Fibroblast of pulmonary artery (primary cell): ENCODE measurements at places on chromosomes 1 and 21.

GRCh38 chr1:2632561-2633361, at the start of gene MMEL1:
Gene MMEL1, minus strand, starts transcription at chr1:2633016. Its CDS starts 3,532 bp downstream, at chr1:2629484.
- DNase-seq, result no peak

DNA sequence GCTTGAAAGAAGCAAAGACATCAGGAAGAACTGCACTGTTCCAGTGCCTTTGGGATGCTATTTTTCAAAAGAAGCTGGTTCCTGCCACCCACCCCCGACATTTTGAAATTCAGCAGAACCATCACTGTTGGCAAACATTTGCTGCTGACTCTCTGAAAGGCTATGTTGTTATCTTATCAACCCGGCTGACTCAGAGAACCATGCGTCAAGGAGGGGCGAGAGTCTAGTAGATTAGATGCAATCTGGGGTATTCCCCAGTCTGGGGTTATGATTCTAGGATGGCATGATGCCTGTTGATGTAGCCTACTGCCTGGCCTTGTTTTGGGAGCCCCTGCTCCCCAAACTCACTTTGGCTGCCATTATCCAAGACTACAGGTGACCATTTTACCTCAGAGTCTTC, 267.8 kb upstream of the RUNX1 start:
- DNase-seq, result peak; percentile 78

- peak; percentile 10 for DNase-seq
Observed at GRCh38 chr1:53617382-53617781, 121.6 kb downstream of the GLIS1 start.

- DNase-seq, result no peak
Observed at GRCh38 chr1:116002781-116003420, 26.6 kb downstream of the SLC22A15 start.

GRCh38 chr1:206787891-206788290, 15.6 kb upstream of the IL10 start:
- no peak for DNase-seq

DNA sequence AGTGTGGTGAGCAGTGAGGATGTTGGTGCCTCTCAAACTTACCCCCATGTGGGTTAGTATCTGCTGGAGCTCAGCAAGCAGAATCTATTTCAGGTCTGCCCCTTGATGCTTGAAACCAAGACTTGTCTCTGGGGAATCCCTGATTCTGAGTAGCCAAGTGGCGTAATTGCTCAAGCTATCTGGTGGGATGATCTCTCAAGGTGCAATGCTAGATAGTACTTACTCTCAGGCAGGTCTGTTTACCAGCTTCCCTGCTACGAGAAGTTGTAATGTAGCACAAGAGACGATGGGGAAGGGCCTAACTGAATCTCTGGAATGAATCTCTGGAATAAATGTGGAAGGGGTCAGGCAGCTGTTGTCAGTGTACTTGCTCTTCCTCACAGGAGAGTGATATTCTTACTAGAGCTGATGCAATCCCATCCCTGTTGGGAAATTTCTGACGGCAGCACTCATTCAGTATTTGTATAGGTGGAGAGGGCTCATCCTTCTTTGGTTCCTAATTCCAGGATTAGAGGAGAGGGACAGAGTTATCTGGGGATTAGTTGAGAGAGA, 65.4 kb downstream of the MACF1 start:
- peak; percentile 71 for DNase-seq

GRCh38 chr1:243341074-243341473, 85.2 kb downstream of the SDCCAG8 start:
- peak; percentile 21 for DNase-seq

GRCh38 chr1:227330279-227331076, 12.2 kb upstream of the CDC42BPA start:
- DNase-seq, result no peak

GRCh38 chr1:24562625-24563024, 6.7 kb downstream of the NCMAP start:
- DNase-seq, result no peak

- no peak for DNase-seq
Observed at GRCh38 chr1:63973005-63973419, 199.2 kb downstream of the ROR1 start.

DNA sequence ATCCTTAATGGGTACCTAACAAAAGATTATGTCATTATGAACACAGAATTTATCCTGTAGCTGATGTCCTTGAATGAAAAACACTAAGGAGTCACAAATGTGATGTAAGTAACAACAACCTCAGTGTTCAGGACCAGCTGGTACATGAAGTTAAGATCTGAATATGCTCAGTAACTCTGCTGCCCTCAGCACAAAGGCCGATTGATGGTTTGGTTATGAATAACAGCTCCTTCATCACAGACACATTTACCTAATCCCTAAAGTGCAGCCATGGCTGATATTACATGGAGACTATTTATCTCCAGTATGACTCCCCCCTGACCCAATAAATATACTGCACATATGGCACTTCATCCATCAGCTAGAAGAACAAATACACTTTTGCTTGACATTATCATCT, 75.2 kb downstream of the PLPPR5 start:
- no peak for DNase-seq

GRCh38 chr1:43275826-43276620, 6.2 kb downstream of the TMEM125 start:
- DNase-seq, result no peak

- DNase-seq, result no peak
Observed at GRCh38 chr1:2990376-2991115, 30.7 kb upstream of the ACTRT2 start.

DNA sequence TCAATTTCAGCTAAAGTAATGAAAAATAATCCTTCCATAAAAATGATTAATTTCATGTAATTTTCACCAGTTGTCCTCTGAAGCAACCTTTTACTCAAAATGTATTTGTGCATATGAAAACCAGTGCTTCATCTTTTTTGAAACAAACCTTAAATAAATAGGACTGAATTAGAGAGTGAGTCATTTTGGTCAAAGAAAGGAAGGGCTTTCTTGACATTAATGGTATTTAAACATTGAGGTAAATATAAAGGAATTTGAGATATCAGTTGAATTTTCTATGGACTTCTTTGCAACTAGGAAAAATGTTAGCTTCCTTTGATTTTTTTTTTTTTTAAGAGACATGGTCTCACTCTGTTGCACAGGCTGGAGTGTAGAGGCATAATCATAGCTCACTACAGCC, 38.7 kb downstream of the SNX7 start:
- peak; percentile 3 for DNase-seq

DNA sequence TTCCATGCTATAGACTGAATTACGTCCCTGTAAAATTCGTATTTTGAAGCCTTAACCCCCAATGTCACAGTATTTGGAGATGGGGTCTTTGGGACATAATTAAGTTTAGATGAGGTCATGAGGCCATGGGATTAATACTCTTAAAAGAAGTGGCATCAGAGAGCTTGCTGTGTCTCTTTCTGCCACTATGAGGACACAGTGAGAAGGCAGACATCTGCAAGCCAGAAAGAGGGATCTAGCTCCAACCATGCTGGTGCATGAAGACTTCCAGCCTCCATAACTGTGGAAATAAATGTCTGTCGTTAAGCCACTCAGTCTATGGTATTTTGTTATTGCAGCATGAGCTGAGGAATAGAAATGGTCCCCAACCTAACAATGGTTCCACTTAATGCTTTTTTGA, 99.0 kb downstream of the LTN1 start:
- DNase-seq, result no peak

DNA sequence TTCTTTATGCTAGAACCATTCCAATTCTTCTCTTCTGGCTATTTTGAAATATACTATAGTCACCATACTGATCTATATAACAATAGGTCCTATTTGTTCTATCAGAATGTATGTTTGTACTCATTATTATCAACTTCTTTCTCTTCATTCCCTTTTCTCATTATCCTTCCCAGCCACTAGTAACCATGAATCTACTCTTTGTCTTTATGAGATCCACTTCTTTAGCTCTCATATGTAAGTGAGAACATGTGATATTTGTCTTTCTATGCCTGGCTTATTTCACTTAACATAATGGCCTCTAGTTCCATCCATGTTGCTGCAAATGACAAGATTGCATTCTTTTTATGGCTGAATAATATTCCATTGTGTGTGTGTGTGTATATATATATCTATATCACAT, 31.7 kb upstream of the RC3H1 start:
- no peak for DNase-seq

DNA sequence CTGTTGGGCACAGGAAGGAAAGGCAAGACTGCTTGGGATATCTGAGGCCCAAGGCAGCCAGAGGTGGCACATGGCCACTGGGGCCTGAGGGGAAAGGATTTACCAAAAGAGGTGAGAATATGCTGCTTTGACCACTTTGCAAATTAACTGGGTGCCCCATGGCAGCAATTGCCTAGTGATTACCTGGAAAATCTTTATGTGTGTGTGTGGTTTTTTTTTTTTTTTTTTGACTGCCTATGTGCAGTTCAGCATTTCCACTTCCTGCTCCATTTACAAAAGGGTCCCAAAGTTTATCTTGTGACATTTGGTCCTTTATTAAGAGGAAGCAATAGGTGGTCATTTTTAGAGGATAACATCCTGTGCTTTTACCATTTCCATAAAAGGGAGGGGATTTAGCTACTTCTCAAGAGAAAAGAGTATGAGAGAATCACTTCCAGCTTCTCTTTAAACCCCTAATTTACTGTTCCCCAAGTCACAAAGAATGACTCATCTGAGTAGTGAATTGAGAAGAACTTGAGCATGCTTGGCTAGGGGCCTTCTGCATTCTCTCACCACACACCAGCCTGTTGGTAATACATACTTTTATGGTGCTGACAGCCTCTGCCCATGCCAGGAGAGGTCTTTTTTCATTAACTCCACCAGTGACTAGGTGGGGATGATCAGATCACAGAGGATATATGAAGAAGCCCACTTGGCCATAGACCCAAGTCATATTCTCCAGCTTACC, 52.1 kb downstream of the SYDE2 start:
- DNase-seq, result peak; percentile 16

DNA sequence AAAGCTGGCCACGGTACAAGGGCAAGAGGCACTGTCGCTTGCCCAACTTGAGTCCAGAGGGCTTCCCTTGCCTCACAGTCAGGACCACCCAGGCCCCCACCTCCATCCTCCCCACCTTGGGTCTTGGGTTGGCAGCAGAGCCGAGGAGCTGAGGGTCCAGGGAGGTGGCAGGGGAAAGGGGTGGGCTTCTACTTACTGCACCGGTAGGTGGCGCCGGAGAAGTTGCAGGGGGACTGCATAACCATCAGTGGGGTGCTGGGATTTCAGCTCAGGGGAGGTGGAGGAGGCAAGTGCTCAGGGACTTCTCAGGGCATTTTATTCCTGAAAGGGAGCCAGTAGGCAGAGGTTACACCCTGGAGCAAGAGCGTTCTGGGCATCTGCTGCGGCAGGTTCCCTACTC, 44.0 kb downstream of the TRIM62 start:
- peak; percentile 54 for DNase-seq

DNA sequence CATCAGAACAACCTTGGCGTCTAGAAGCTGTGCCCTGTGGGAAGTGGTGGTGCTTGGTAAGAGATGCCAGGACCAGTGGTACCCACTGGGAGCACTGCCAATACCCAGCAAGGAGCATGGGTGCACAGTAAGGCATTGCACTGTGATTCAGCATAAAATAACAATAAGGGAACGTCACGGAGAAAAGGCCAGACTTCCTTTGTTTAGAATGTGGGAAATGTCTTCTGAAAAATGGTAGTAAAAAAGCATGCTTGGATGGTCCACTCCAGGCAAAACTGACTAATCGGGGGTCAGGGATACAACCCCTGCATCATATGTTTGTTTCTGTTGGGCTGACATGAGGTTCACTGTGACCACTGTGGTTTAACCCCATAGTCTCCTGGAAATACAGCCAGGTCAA, 14.7 kb downstream of the METTL18 start:
- peak; percentile 60 for DNase-seq

GRCh38 chr1:40906781-40907400, 44.7 kb upstream of the CITED4 start:
- DNase-seq, result no peak

- DNase-seq, result no peak
Observed at GRCh38 chr1:56755911-56756310, 63.3 kb downstream of the FYB2 start.

- no peak for DNase-seq
Observed at GRCh38 chr1:159084867-159085266, 8.3 kb upstream of the AIM2 start.

DNA sequence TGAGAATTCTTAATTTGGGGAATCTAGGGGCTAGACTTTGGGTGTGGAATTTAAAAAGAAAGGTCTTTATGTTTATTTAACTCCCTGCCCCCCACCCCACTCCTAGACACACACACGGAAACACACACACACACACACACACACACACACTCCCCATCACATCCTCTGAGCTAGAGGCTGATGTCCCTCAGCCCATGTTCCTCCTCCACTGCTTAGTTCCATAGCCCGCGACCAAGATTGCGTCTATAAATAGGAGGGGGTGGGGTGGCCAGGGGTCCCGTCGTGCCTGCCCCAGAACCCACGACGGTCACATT, 655 bp upstream of the KIRREL1 start:
- peak; percentile 55 for DNase-seq

DNA sequence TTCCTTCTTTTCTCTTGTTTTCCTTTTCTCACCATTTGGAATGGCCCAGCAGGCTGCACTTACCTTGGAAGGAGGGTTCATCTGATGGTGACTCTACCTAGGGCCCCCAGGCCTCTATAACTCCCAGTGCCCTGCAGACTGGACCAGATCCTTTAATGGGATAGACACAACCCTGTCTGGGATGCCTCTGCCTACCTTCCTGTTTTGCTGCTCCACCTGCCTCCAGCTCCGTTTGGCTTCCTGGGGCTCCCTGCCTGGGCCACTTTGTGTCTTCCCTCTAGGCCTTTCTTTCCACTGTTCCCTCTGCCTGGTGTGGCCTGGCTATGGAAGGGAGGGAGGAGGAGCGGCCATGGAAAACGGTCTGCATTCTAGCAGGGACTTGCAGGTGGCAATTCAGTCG, 7.5 kb downstream of the PCSK9 start:
- DNase-seq, result no peak

GRCh38 chr1:156677616-156678596, 699 bp upstream of the NES start:
- DNase-seq, result peak; percentile 88

DNA sequence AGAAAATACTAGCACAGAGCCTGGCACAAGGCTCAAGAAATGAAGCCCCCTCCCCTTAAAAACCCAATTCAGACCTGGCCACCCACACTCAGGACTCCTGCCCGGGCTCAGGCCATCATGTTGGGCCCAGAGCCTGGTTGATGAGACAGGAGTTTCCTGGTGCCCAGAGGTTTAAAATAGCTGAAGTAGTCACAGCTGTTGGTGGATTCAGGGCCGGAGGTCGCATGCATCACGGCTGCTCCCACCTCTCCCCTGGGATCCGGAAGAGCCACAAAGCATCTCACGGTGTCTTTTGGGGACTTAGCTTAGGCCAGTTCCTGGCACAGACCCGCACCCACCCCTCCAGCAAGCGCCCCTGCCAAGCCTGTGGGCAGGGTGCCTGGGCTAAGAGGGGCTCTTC, 2.6 kb upstream of the PADI2 start:
- DNase-seq, result no peak

GRCh38 chr1:40423951-40424618, 26.2 kb upstream of the ZFP69B start:
- no peak for DNase-seq

DNA sequence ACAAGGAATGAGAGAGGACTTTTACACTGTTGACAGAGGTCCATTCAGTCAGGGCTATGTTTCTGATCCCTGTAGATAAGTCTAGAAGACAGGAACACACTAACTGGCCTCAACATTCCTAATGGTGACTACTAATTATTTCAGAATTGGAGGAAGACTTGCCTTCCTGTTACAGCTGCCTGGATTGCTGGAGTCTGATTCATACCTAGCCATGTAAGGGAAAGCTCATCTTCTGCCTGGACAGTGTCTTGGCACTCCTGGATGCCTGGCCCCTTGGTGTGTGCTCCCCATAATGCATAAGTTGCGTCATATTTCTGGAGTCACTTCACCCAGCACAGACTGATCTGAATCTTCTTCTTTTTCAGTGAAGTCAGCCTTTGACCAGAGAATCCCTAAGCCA, 326.0 kb upstream of the RUNX1 start:
- peak; percentile 74 for DNase-seq
